NCI-H446 treated with DMSO at 0.1 percent for 48 hours (cell line): ENCODE measurements at places on chromosomes 3 and 15.

- DNase-seq = peak; percentile 65
These were observed 18.1 kb downstream of the GBE1 start for GRCh38 chr3:81743096-81744025.

- peak; percentile 61 for DNase-seq
These were observed 5.0 kb downstream of the GATA2 start for GRCh38 chr3:128487813-128488635.

GRCh38 chr3:25594007-25594502 is 70.7 kb downstream of the TOP2B start:
- DNase-seq = peak; percentile 60

DNA sequence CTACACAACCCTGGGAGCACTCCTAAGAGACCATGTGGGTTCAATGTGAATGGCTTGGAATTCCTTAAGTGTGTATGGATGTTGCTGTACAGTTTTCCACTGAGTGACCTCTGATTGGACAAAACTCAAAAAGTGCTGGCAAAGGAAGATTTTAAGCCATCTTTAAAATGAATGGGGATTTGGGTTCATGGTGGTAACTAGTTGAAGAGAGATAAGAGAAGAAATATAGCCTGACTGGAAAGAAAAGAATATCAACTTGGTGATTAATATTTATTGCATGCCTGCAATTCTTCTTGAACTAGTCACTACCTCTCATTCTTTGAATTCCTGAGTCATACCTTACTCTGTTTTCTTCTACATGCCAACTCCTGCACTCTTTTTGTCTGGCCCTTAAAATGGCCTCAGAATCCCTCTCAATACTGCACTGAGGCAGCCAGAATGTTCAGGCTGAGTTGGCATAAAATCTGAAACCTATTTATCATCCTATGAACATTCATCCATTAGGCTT is 124.7 kb downstream of the RPL22L1 start:
- DNase-seq = no peak

DNA sequence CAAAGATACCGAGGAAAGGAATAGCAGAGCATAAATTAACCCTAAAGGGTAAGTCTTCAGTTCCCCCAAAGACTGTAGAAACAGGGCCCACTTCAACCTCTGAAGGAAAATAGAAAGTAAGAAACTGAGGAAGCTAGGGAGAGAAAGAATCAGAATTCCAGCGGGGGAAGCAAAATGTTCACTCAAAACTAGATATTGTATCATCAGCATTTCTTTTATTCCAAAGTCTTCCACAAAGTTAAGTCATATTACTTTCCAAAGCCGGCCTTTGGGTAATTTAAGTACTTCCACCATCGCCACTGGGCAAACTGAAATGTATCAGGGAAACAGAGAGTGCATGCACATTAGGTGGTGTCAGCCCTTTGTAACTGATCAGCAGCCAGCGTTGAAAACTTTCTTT is 88.3 kb downstream of the RSL24D1 start:
- DNase-seq = no peak

DNA sequence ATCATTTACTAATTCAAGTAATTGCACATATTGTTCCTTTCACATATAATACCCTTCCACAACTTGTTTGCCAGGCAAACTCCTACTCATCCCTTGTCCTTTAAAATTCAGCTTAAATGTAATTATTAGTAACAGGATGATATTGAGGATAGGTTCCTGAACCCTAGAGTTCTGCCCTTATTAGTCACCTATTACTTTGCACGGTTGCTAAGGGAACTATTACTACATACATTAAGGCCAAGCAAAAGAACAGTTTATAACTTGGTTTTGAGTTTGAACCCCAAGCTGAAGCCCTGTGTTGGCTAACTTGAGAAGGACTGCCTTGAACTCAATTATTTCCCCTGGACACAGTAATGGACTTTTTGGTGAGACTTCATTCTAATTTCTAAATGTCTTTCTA is 529.7 kb downstream of the IGSF11 start:
- DNase-seq = no peak

DNA sequence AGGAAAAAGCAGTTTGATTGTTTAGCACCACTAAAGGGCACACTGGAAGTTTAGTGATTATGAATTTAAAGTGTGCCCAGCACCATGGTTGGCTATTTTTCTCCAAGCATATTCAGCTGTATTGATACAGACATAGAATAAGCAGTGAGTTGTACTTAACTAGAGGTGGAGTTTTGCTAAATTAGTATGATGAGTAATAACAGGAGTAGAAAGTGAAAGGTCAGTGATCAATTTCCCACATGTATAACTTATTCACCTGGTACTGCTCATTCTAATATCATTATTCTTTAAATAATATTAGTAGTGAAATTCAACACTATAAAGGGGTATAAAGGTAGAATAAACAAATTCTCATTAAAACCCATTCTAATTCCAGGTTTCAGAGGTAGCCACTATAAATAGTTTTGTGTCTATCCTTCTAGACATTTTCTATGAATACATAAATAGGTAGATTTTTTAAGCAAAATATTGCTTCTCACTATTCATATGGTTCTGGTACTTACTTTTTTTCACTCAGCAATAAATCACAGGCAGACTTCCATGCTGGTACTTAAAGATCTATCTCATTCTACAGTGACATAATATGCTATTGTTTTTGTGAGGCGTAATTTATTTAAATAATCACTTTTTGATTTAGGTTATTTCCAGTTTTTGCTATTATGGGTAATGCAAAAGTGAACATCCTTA is 732.9 kb downstream of the VGLL3 start:
- no peak for DNase-seq

- no peak for DNase-seq
These were observed 185.2 kb downstream of the GHSR start for GRCh38 chr3:172262991-172263608.

- DNase-seq = no peak
These were observed 567.3 kb upstream of the LMCD1 start for GRCh38 chr3:7934362-7934761.

- DNase-seq = no peak
These were observed 31.1 kb downstream of the VGLL4 start for GRCh38 chr3:11612515-11613188.

DNA sequence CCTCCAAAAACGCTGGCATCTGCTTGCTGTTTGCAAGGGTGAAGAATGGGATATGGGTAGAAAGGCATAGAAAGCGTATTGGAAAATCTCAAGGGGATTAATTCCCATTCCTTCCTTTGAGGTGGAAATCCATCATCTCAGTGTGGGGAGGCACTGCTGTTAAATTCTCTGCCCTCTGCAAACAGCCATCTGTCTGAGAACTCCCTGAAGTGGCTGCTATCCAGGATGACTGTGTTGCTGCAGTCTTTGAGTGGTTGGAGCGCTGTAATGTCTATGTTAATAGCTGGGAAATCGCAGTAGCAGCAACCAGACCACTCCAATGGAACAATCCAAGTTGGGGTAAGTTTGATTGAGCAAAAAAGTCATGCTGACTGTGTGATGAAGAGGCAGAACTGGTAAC is 625.9 kb downstream of the NLGN1 start:
- DNase-seq = peak; percentile 100

GRCh38 chr3:179100652-179101051 is 29.0 kb upstream of the ZMAT3 start:
- no peak for DNase-seq

GRCh38 chr3:99315896-99316295 is 322.5 kb upstream of the COL8A1 start:
- DNase-seq = no peak

DNA sequence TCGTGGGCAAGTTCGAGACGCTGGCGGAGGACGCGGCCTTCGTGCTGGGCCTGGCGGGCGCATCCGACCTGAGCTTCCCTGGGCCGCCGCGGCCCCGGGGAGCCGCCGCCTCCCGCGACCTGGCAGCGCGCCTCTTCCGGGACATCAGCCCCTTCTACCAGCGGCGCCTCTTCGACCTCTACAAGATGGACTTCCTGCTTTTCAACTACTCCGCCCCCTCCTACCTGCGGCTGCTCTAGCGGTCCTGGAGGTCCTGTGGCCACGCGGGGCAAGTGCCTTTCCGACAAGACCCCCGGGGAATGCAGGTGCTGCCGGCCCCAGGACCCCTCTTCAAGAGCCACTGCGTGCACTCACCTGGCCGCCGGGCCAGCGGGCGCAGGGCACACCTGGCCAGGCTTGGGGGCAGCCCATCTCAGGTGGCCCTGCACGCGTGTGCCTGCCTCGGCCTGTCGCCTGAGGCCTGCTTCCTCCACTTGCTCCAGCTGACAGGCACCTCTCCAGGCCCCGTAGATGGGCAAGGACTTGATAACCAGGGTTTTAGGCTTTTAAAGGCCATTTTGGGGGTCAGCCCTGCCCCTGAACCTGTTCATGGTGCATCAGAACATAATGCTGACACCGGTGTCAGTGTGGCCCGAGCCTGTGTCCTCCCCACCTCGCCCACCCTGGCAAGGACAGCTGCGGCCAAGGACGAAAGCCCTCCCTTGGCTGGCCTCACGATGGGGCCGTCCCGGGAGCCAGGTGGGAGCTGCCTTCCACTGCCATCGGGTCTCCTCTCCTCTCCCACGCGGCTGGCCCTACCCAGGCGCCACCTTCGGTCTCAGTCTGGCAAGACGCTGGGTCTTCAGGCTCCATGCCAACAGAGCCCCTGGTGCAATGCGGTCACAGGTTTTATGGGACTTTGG is 16.1 kb downstream of the C3orf22 start:
- DNase-seq = no peak

- DNase-seq = no peak
These were observed 105.4 kb downstream of the LINGO1 start for GRCh38 chr15:77527164-77527778.

DNA sequence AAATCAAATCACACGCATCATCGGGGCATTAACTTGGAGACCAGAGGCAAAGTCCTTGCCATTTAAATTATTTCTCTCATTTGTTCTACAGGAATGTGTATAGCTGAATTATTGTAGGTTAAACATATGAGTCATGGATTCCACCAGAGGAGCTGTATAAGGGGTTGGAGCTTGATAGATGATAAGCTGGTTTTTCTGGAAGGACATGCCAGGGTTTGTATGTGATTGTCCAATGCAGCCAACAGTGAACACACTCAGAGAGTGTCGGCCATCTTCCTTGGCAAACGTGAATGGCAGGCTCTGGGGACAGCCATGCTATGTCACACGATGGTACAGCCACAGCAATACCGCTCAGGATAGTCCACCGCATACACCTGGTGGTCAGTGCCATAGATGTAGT is 25.1 kb downstream of the SSUH2 start:
- DNase-seq = no peak

DNA sequence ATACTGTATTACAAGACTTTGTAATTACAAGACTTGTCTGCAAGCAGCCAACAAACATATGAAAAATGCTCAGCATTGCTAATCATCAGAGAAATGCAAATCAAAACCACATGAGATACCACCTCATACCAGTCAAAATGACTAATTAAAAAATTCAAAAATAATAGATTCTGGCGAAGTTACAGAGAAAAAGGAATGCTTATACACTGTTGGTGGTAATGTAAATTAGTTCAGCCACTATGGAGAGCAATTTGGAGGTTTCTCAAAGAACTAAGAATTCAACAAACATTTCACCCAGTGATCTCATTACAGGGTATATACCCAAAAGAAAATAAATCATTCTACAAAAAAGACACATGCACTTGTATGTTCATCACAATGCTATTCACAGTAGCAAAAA is 617.5 kb upstream of the CCDC54 start:
- DNase-seq = no peak

GRCh38 chr15:65762914-65763787 is 28.9 kb downstream of the DENND4A start:
- DNase-seq = no peak

GRCh38 chr3:55620351-55621025 is 133.4 kb upstream of the WNT5A start:
- DNase-seq = no peak

GRCh38 chr3:110881069-110881468 is 190.5 kb upstream of the NECTIN3 start:
- DNase-seq = peak; percentile 6

GRCh38 chr15:92883876-92884435 is 16.2 kb upstream of the CHD2 start:
- no peak for DNase-seq

GRCh38 chr3:169509780-169510692 is 153.5 kb downstream of the MECOM start:
- DNase-seq = no peak

GRCh38 chr3:162285259-162285658 is 788.7 kb downstream of the OTOL1 start:
- DNase-seq = no peak

- DNase-seq = no peak
These were observed 88.3 kb upstream of the ACP3 start for GRCh38 chr3:132228923-132229322.

GRCh38 chr3:47381317-47382157 is 716 bp downstream of the PTPN23 start:
- peak; percentile 36 for DNase-seq

GRCh38 chr15:45812200-45812599 is 177.4 kb downstream of the SQOR start:
- DNase-seq = no peak

DNA sequence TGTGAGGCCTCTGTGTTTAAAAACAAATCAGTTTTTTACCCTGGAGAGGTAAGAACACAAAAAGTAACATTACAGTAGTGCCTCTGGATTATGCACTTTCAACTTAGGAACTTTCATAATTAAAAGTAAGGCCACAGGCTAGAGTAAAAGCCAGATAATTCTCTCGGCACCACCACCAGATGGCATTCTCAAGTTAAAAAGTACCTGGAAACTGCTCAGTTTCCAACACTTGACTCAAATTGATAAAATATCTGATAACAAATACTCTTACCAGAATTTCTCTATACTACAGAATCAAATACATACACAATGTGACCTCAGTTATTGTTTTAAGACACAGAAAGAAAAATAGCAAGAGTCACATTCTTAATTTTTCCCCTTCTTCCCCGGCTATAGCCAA is 19.9 kb downstream of the SPICE1 start:
- DNase-seq = peak; percentile 11

DNA sequence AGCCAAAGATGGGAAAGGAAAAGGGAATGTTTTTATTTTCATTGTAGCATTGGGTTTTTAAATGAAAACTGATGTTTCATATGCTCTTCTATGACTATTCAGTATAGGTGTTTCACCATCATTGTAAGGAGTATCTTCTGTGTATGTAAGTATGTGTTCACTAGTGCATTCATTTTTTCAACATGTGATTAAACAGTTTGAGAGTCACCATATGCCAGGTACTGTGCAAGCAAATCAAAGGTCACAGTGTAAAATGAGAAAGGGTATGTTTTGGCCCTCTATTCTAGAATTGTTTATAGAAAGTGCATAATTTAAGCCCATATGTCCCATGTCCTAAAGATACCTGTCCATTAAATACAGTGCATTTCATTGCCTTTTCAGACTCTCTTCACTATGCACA is 207.2 kb downstream of the ZBTB20 start:
- DNase-seq = peak; percentile 72
